Ascending aorta (tissue), 2 donors: ENCODE measurements at places on chromosomes 4 and X.
A peak's percentile ranks its signal among the peaks of the same experiment; 100 is the strongest.

- H3K27ac ChIP-seq, result no peak overlapping the region
- H3K4me1 ChIP-seq, result no peaks in the 10 kb centered on the region
- no peak for DNase-seq
- H3K4me3 ChIP-seq, result no peak overlapping the region
- no peaks in the 10 kb centered on the region for H3K36me3 ChIP-seq
Measured at GRCh38 chr4:89509708-89510281, 202.2 kb upstream of the GPRIN3 start.

GRCh38 chr4:76207549-76207948 is 6.1 kb downstream of the SCARB2 start:
- DNase-seq, result no peak
- H3K27ac ChIP-seq, result peak overlapping the region; percentile 99
- no peaks in the 10 kb centered on the region for H3K36me3 ChIP-seq
- no peak overlapping the region for H3K4me3 ChIP-seq

DNA sequence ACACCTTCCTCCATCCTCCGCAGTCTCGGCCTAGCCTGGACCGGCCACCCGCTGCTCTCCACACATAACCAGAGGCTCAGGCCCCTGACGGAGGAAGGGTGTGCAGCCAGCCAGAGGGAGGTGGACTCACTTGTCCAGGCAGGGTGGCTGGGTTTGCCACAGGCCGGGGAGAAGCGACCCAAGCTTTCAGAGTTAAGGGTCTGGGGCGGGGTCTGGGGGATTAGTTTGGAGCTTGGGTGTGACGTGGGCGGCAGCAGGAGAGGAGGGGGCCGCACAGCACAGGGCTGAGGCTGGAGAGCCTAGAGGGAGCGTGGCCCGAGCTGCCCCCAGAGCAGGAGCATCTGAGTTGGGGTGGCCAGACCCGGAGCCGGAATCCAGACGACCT is 22.4 kb upstream of the CPLX1 start:
- DNase-seq, result no peak
- no peak overlapping the region for H3K27ac ChIP-seq
- H3K27me3 ChIP-seq, result no peaks in the 10 kb centered on the region
- H3K36me3 ChIP-seq, result peaks cover 40% of the 10 kb centered on the region
- H3K4me3 ChIP-seq, result no peak overlapping the region
- H3K4me1 ChIP-seq, result no peaks in the 10 kb centered on the region

DNA sequence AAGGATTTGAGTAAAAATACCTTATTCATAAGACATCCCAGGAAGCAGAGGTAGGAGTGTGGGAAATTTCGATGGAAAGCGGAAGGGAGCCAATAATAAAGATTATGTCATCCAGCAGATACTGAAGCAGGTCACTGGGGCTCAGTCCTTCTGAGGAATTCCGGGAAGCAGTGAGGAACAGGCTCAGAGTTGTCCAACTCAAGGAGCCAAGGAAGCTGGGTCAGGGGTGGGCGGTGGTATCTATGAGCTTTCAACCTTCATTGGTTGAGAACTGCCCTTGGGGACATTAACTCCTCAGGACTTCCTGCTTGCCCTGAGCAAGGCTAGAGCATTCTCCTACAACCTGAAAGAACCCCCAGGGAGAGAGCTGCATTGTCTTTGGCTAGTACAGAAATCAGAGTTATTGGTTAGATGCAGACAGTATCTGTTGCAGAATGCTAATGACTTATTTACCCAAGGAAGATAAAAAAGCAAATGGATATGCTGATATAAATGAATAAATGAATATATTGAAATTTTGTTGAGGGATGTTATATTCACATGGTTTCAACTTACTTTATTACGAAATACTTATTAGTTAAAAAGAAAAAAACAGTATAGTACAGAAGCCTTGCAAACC is 68.2 kb downstream of the DMP1 start:
- H3K27ac ChIP-seq, result no peak overlapping the region
- no peaks in the 10 kb centered on the region for H3K27me3 ChIP-seq
- no peaks in the 10 kb centered on the region for H3K36me3 ChIP-seq
- no peak for DNase-seq
- peaks cover 6% of the 10 kb centered on the region for H3K4me1 ChIP-seq

GRCh38 chr4:22462688-22463087 is 53.2 kb downstream of the ADGRA3 start:
- no peak overlapping the region for H3K27ac ChIP-seq
- no peaks in the 10 kb centered on the region for H3K27me3 ChIP-seq
- no peak overlapping the region for H3K4me3 ChIP-seq
